ENCODE measurements at places on chromosomes 7 and 10.

GRCh38 chr7:80387634-80388193, 124.2 kb downstream of the GNAT3 start:
- DNase-seq = no peak

DNA sequence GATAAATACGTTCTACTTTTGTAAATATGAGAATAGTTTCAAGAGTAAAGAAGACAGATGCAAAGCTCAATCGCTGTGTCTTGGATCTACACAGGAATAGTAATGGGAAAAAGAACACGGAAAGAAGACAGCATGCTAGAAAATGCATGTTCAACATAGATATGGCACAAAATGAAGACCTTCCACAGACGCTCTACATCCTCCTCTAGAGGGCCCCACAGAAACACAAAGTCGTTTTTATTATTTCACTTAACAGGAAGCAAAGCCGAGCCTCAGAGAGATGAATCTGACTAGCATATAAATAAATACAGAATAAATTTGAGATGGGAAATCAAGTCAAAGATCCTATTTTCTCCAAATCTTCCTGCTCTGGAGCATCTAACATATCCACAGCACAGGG, 292.6 kb downstream of the PARD3 start:
- DNase-seq = peak; percentile 92

DNA sequence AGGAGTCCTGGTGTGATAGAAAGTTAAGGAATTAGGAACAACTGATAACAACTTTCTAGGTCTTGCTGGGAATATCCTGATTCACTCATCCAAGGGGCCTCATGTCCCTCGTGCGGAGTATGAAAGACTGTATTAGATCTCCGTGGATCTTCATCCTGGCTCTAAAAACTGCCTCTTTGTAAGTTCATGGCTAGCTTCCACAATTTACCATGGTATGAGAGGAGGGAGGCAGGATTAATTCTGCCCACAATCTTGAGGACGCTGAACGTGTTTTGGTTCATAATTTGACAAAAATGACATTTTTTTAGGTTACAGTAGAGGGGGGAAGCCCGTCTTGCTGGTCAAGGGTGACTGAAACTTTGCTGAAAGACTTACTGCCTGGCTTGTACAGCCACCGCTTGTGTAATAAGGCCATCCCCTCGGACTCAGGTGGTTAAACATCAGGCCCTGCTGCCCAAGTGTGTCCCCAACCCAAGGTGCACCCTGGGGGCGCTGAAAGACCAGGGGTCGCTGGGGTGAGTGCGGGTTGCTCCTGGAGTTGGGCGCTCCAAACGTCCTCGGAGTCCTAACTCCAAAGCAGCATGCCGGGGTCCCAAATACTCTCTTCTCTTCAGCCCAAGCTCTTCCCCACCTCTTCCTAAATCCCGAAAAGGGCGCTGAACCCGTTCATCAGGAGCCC, 733 bp downstream of the HIBADH start:
- DNase-seq = no peak

- no peak for DNase-seq
These were observed 7.1 kb downstream of the MMRN2 start for GRCh38 chr10:86950349-86950748.

GRCh38 chr7:116786791-116787443, 75.5 kb upstream of the CAPZA2 start:
- DNase-seq = peak; percentile 76

DNA sequence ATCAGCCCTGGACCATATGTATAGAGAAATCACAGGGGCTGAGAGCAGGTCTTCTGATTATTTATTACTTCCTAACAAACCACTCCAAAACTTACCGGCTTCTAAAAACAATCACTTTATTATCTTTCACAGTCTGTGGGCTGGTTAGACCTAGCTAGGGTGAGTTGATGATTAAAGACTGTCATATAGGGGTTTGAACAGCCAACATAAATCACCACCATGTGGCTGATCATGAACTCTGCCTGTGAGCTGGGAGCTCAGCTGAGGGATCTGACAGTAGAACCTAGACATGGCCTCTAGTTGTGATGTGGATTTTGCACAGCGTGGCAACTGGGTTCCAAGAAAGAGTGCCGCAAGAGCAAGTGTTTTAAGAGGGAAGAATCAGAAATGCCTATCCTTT, 305.4 kb downstream of the CSTF2T start:
- DNase-seq = no peak

- DNase-seq = no peak
These were observed 77.3 kb downstream of the GRK5 start for GRCh38 chr10:119284679-119285096.

DNA sequence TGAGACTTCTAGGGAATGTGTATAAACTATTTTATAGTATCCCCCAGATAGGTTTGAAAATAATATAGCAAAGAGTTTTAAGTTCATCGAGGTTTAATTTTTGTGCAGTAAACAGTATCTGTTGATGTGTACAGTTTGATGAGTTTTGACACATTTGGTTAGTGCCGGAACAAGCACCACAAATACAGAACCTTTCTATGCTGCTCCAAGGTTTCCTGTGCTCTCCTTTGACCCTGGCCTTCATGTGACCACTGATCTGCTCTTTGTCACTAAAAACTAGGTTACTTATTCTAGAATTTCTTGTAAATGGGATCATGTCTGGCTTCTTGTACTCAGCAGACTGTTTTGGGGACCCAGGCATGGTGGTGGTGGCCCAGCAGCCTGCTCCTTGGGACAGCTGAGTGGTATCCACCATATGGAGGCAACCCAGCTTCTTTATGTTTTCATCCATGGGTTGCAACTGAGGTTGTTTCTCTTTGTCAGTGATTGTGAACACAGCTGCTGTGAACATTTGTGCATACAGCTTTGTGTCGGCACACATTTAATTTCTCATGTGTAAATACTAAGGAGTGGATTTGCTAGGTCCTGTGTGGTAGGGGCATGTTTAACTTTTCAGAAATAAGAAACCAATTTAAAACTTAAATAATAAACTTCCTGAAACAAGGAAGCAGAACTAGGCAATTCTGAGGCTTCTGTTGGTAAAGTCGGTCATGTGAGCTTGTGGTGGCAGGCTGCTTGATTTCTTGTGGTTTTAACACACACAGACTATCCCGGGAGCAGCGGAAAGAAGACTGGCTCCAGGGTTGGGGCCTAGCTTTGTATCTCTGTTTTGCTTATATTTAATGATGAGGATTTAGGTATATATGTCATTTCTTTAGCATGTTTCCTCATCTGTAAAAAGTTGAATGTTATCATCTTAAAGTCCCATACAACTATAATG, 219.4 kb downstream of the ABCA13 start:
- no peak for DNase-seq

DNA sequence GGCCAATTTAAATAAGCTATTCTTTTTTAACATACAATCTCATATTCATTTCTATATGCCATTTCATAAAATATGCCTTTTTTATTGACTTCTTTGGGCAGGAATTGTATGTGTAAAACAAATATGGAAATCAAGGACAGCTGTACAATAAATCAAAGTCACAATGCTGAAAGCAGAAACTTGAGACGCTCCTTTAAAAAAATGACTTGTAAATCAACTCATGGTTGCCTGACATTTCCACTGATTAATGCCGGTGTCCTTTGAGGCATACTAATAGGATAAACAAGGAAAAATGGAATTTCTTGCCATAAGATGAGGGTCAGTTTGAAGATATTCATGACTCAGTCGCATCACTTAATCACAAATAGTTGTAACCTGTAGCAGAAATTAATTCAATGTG, 247.4 kb upstream of the TEX47 start:
- DNase-seq = no peak

GRCh38 chr7:157477550-157478212, 140.9 kb downstream of the DNAJB6 start:
- no peak for DNase-seq

GRCh38 chr7:140005754-140006503, 56.8 kb downstream of the PARP12 start:
- DNase-seq = peak; percentile 23

DNA sequence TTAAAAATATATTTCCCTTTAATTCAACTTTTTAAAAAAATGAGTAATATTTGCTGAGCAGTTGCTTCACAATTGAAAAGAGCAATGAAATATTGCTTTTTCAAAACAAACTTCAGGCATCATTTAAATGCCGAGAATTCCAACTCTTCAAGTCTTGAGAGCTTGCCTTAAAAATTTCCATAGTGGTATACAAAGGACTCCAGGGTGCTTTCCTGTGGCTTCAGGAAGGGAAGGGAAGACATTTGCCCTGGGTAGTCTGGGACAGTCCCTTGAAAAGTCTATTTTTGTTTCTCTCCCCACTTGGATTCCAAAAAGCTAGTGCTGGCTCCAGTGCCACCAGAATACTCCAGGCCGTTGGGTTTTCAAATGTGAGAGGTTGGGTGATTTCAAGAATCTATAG, 71.7 kb downstream of the HYCC1 start:
- DNase-seq = no peak

DNA sequence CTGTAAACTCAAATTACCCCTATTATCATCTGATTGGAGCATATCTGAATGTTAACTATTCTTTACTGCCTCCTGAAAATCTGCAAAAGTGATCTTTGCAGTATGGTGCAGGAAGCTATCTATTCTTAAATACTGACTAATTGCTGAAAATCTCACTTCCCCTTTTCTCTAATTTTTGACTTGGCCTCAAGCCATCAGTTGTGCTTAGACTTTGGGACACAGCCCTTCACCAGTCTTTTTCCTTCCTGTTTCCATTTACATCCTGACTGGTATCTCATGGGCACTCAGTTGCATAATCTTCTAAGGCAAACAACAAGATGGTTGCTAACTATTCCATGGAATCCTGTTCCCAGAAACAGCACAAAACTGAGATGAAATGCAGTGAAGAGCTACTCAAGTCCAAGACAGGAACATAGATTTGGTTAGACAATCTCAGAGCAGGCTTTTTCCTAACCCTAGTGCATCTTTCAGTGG, 228.5 kb downstream of the SORCS1 start:
- no peak for DNase-seq

DNA sequence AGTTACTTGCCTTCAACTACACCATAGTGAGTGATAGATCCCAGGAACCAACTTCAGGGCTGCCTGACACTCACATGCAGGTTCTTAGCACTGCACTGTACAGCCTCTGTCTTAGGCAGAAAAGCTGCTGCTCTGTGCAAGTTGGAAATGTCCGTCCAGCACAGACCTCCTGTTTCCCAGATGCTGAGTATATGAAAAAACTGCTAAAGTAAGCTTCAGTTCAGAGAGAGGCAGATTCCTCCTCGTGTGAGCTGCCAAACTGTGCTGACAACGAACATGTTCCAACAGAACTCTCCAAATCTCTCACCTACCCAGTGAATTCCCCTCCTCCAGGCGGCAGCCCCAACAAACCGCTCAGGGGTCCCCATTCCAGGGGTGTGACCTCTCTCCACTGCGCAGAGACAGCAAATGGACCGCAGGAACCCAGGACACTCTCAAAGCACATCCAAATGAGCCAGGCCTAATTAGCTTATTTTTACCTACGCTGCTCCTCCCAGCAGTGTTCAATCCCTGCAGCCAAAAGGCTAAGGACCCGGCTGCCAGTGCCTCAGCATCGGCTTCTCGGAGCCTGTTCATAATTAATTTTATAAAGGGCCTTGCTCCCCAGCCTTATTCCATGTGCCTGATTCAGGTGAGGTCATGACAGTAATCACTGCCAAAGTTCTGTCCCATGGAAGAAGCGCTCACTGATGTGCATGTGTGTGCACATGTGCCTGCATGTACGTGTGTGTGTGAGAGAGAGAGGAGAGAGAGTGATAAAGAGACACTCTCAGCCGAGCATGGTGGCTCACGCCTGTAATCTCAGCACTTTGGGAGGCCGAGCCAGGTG, 159.5 kb upstream of the AUTS2 start:
- no peak for DNase-seq

DNA sequence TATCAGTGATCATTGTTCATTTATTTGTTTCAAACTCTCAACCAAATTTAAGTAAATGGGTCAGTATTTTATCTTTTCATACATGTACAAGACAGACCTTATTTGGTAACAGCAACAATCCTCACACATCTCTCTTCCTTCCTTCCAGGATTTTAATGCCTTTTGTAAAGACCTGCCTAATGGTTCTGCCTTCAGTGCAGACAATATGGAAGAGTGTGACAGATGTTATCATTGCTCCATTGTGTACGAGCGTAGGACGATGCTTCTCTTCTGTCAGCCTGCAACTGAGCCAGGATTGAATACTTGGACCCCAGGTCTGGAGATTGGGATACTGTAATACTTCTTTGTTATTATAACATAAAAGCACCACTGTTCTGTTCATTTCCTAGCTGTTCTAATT, 6.3 kb downstream of the CAV2 start:
- DNase-seq = no peak

GRCh38 chr10:67971311-67971710, 86.9 kb downstream of the SIRT1 start:
- DNase-seq = no peak

DNA sequence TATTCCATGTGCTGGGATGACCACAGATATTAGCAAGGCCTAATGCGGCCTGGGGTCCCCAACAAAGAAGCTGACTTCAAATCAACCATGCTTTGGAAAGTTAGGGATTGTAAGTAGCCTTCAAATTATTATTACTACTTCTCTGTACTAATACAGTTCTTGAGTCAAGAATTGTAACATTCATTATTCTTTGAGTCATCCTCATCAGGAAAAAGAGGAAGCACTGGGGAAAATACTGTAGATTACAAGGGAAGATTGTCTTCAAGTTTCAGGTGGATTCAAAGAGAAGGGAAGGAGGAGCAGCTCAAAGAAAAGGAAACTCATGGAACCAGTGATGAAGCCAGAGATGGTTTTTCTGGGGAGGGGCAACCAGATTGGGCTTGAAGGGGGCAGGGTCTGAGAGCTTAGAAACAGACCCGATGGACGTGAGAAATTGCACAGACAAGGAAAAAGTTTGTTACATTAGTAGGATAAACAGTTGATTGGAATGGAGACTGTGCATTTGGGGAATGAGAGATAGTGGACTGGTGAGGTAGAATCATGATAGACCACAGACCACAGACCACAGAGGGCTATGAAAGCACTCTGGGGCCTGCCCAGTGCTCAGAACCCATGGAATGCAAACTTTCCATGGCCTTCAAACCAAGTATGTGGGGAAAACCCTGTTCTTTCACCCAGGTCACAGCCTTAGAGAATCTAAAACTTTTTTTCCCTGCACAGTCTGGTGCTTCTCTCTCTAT, 209.9 kb downstream of the ZNF365 start:
- no peak for DNase-seq

DNA sequence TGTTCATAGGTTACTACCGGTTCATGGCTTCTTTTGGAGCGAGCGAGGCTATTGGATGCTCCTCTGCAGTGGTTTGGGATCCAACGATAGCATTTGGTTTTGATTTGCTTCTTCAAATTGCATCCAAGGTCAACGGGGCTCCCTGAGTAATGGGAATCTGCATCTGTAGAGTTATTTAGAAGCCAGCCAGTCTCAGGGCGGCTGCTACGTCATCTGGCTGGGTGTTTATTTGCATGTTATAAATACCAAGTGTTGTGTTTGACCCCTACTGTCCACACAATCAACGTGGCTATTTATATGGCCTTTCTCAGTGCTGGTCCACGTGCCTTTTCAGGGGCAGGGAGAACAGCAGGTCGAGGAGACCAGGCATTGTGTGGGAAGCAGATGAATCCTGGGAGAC, 137.7 kb downstream of the PRPF18 start:
- no peak for DNase-seq
